OCI-LY7 (cell line): ENCODE measurements at places on chromosomes 2 and 18. TPM values are rescaled to one million over a fixed set of nuclear protein-coding genes. Genes with fewer than 3 reads are reported as not detected.

NDC80 gene
- 105 and 115 TPM in 2 replicates for total RNA-seq

C2orf80 gene
- total RNA-seq, result not detected in 2 replicates

DNA sequence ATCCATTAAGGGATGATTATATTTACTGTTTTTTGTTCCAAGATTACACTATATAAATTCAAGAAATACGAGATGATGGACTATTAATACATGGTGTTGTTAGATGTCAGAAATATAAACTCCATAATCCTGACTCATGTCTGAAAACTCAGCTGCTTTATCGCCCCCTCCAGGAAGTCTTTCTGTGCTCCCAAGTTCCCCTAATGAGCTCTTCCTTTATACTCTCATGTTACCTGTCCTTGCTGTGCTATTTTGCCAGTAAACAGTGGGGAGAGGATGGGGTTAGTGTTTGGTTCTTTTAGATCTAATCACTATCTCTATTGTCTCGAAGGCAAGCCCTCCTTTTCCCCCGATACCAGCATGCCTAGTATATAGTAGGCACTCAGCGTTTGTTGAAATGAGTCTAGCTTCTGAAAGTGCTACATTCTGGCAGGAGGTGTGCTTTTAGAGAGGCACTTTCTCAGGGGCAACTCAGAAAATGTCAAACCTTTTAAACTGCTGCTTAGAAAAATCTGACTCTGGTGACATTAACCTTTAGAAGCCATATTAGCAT, 21.4 kb upstream of the BARD1 start:
- no peak for DNase-seq

DNA sequence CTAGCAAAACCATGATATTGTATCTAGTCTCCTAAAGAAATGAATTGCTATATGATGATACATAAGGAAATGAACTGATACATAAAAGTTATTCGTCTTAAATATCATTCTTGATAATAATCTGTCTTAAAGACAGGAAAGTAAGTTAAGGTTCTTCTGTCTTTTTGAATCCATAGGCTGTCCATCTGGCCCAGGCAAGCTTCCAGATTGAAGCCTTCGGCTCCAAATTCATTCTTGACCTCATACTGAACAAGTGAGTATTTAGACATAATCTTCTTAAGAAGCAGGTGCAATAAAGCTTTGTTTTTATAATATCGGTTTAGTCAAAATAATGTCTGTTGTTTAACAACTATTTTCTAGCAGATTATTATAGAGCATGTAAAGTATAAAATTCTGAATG, 37.7 kb downstream of the ADAM23 start:
- no peak for DNase-seq

GRCh38 chr2:109474319-109474825, 139.4 kb downstream of the SEPTIN10 start:
- DNase-seq, result no peak

DNA sequence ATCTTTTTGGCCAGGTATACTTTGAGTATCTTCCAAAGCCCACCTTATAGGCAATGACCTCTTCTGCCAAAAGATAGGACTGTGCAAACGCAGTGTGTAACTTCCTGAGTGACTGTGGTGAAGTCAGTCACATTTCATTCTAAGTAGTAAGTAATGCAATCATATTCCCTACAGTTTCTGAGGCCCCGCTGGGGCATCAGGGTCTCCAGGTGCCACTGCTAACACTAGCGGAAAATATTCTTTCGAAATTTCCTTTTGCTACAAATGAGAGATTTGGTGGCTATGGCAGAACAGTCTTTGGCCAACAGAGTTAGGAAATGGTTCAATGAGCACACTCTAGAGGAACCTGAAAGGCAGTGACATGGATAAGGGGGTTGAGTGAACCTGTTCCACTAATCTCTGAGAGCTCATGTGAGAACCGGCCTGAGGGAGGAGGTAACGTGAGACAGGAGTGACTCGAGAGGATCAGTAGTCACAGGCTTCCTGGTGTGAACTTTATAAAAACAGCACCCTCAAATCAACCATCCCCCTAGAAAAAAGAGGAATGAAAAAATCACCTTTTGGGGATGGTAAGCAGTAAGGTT, 102.6 kb upstream of the LPIN2 start:
- no peak for DNase-seq
